ENCODE measurements at places on chromosomes 11 and 22.

DNA sequence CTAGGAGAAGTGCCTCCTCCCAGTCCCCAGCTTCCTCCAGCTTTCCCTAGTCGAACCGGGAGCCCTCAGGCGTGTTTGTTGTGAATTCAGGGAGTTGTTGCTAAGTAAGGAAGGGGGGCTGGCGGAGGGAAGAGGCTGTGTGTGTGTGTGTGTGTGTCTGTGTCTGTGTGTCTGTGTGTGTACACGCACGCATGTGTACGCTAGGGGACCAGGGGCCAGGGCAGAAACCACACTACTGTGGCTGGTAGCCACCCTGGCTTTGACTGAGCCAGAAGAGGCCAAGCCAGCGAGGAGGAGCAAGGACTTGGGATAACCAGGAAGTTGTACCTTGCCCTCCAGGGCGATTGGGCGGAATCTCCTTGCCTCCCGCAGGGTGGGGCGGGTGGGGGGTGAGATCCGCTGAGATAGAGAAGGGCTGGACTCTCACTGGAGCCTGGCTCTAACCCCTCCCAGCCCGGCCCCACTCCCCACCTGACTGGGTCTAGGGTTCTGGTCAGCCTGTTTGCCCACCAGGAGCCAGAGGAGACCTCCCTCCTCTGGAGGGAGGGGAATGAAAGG lies 7.5 kb downstream of the BCL9L start:
- DNase-seq = no peak

DNA sequence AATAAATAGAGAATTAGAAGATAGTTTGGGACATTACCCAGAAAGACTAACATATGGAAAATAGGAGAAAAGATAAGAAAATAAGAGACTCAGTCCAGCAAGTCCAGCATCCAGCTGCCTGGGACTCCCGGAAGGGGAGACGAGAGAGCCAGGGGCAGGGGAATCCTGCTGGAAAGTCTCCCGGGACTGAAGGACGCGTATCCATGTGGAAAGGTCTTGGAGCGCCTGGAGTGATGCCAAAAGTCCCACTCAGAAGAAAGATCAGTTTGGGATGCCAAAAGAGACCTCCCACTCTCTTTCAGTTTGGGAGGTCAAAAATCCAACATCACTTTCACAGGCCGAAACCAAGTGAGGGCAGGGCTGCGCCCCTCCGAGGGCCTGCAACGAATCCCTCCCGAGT lies 30.7 kb downstream of the LRFN4 start:
- DNase-seq = no peak

- no peak for DNase-seq
Observed at GRCh38 chr22:32920032-32920628, 118.6 kb downstream of the TIMP3 start.

- DNase-seq = no peak
Observed at GRCh38 chr11:31725176-31725575, 85.9 kb downstream of the PAX6 start.

DNA sequence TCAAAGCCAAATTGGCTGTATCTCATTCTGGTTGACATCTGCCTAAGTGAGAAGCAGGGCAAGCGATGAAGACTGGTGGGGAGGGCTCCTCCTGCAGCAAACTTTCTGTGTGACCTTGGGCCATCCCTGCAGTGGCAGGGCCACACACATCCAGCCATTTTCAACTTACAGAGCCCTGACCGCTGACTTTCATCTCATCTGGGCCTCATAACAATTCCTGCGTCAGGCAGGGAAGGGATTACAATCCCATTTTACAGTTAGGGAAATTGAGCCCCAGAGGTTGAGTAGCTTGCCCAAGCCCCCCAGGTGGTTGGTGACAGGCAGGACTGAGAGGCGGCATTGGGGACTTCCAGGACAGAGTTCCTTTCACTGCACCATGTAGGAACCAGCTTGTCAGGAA lies 21.9 kb downstream of the TPBGL start:
- DNase-seq = no peak

GRCh38 chr11:130520271-130520671 lies 71.8 kb downstream of the ADAMTS15 start:
- no peak for DNase-seq

DNA sequence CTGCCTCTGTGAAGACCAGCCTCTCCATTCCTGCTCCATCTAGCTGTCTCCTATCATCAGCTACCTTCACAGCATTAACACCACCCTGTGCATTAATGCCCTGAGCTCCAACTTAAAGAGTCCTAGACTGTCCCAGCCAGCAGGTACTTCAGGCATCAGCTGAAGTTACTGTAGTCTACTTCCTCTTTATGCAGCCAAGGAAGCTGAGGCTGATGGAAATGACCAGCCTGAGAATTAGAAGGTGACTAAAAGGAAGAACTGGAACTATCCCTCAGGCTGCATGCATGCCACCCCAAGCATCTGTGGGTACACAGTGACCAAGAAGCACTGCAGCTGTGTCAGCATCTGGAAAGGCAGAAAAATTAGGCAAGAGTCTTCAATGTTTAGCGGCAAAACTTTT lies 28.2 kb downstream of the MS4A10 start:
- DNase-seq = no peak

- DNase-seq = no peak
Observed at GRCh38 chr11:75435571-75435925, 2.5 kb upstream of the KLHL35 start.

DNA sequence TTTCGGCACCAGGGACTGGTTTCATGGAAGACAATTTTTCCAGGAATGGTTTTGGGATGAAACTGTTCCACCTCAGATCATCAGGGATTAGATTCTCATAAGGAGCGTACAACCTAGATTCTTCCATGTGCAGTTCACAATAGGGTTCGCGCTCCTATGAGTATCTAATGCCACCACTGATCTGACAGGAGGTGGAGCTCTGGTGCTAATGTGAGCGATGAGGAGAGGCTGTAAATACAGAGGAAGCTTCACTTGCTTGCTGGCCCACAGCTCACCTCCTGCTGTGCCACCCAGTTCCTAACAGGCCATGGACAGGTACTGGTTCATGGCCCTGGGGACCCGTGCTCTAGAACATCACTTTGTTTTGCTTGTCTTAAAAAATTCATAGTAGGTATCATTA lies 41.8 kb upstream of the AMPD3 start:
- peak; percentile 9 for DNase-seq

DNA sequence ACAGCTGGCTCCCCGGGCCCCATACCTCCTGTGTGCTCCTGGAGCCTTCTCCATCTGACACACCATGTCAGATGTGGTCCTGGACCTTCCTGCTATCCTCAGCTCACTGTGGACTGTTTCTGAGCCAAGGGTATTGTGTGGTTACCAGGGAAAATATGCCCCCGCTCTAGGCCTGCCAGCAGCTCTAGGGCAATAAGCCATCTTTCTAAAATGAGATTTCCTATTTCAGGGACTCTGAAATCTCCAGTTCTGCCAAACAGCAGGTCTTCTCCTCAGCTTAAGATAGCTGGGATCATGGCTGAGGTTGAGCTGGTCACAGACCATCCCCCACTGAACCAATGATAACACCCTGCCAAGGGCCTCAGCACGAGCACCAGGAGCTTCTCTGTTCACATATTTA lies 227.6 kb downstream of the ST3GAL4 start:
- no peak for DNase-seq

DNA sequence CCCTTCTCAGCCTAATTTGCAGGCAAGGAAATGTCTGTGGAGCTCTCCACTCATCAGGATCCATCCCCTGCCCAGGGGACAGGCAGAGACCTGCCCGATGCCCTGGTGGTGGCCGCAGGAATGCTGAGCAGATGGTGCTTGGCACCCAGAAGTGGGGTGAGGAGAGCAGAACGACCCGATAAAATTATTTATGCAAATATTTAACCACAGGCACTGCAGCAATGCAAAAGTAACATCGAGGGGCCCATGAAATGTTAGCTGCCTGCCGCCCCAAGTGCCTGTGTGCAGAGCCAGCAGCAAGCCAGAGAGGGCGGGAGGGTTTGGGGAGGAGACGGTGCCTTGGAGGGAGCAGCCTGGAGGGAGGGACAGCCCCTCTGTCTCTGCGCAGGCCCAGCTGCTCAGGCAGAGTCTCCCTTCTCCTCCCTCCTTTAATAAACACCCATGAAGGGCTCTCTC lies 205.5 kb downstream of the CTTN start:
- DNase-seq = no peak

GRCh38 chr11:17389211-17389956 lies 925 bp upstream of the KCNJ11 start:
- DNase-seq = peak; percentile 64

DNA sequence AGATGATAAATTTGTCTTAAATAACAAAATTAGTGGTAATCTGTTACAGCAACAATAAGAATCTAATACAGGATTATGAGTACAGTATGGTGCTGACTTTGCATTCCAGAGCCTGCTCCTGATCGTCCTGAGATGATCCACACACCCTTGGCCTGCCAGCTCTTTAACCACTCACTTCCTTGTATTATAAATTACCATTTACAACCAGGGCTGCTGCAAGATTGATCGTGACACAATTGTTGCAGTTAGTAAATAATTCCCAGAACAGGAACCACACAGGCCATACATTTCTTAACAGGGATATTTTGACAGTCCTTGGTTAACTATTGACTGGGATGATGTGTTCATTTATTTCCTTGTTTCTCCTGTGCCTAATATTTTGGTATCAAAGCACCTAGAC lies 3.8 kb upstream of the CBLIF start:
- no peak for DNase-seq

DNA sequence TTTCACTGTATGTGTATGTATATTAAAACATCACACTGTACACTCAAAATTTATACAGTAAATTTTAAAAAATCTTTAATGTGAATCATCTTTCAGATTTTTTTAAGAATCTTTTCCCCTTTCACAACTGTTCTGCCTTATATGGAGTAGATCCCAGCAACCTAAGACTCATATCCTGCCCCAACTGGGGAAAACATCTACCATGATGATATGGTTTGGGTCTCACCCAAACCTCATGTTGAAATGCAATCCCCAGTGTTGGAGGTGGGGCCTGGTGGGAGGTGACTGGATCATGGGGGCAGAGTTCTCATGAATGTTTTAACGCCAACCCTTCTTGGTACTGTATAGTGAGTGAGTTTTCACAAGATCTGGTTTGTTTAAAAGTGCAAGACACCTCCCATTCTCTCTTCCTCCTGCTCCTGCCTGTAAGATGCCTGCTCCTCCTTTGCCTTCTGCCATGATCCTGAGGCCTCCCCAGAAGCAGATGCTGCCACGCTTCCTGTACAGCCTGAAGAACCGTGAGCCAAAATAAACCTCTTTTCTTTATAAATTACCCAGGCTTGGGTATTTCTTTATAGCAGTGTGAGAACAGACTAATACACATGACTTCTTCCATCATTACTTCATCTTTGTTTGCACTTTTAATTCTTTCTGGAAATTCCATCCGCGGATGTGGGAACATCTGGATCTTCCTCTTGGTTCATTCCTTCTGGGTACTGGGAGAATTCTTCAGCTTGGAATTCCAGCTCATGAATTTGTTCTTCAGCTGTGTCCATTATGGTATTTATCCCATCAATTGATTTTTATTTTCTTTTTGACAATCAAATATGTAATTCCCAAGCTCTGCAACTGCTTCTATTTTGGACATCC lies 36.9 kb downstream of the LINC01488 start:
- no peak for DNase-seq
